Stimulated activated CD4-positive, alpha-beta T cell treated with anti-CD3 and anti-CD28 coated beads, Interleukin-2, amount 100 ng/mL, for 4 hours (primary cell): ENCODE measurements at places on chromosomes 5 and 9.

DNA sequence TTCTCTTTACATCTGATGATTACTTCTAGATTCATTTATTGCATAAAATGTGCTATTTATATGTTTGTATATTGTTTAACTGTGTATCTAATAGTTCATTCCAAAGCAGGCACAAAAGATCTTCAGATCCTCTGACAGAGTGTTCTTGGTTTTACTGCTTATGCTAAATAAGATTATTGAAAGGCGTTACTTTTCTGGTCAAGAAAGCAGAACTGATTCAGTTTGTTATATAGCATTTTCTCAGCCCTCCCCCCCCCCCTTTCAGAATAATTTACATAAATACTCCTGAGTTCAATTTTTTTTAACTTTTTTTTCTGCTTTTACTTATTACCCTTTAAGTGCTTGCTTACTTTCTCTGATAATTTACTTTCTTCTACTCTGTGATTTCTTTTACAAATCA lies 15.4 kb downstream of the CDC42SE2 start:
- DNase-seq, result no peak

GRCh38 chr9:82410866-82411265 lies 422.3 kb downstream of the SPATA31D1 start:
- DNase-seq, result no peak

DNA sequence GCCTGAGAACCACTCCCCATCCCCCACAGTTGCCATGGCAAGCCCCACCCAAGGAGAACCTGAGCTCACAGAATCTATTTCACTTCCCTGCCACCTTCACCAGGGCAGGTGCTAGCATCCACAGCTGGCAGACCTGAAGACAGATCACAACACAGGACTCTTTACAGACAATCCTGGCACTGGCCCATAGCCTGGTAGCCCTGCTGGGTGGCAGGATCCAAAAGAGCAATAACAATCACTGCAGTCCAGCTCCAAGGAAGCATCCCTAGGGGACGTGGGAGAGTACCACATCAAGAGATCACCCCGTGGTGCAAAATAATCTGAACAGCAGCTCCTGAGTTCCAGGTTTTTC lies 463.2 kb upstream of the PIK3R1 start:
- no peak for DNase-seq

DNA sequence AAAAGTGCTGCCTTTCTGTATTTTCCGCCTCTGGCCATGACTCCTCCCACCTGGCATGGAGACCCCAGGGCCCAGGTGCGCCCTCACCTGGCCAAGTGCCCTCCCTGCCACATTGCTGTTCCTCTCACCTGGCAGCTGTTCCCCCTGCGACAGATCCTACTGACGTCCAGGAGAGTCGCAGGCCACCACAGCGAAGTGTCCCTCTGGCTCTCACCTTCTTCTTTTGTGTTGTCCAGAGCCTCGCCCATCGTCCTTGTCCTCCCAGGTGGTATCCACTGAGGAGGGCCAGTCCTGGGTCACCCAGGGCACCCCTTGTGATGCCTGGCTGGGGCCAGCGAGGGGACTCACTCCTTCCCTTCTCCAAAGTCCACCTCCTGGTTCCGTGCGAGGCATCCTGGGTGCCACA lies 2.6 kb downstream of the NKD2 start:
- peak; percentile 22 for DNase-seq

GRCh38 chr5:154278186-154278585 lies 87.7 kb downstream of the GALNT10 start:
- no peak for DNase-seq

- DNase-seq, result no peak
Observed at GRCh38 chr9:89440548-89440947, 57.4 kb downstream of the SEMA4D start.

- no peak for DNase-seq
Observed at GRCh38 chr9:19840953-19841352, 52.1 kb upstream of the SLC24A2 start.

DNA sequence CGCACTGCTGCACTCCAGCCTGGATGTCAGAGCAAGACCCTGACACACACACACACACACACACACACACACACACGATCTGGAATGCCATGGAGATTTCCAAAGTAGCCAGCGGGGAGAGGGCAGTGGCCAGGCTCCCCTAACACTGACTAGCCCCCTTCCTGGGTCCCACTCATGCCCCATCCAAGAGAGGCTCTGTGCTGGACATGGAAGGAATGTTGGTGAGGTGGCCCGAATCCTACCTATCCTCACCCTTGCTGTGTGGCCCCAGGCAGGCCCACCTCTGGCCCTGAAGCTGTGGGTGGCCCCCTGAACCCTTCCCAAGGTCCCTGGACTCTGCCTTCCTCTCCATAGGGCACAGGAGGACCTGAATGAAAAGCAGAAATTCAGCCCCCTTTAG lies 7.3 kb downstream of the BRD3 start:
- no peak for DNase-seq

GRCh38 chr5:9375756-9376155 lies 170.1 kb downstream of the SEMA5A start:
- no peak for DNase-seq

DNA sequence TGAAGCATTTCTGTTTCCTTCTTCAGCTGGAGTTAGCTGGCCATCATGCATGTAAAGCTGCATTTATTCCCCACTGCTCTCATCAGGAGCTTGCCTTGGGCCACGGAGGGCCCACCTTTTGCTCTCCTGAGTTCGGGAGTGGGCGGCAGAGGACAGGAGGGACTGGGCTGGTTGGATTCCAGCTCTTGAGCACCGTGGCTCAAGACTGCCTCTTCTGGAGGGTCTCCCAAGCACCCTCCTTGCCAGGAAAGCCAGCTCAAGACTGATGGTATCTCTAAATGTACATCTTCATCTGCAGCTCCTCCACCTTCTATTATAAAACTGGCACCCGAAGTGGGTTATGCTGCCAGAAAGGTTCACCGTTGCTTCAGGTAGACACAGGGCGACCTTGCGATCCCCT lies 399.6 kb upstream of the IRX1 start:
- DNase-seq, result no peak
